Left forelimb (tissue), 1 donor: ENCODE measurements at places on chromosomes 2 and 18.

- DNase-seq = no peak
Measured at GRCh38 chr2:69271831-69272257, 115.2 kb downstream of the GFPT1 start.

- DNase-seq = no peak
Measured at GRCh38 chr2:28958689-28959088, 22.4 kb upstream of the TOGARAM2 start.

DNA sequence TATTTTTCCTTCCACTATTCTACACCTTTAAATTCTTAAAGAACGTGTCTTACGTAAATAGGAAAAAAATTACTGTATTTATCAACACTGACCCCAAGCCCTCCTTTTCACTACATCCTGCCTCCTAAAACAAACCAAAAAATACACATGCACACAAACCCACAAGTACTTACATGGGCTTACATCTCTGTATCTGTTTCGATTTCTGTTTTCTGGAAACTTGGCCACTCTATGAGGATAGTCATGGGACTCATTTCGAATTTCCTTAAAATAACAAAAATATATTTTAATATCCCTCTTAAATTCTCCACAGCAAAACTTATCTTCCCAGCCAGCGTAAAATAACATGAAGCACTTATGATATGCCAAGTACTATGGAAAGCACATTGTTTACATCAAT is 25.0 kb downstream of the PTPN2 start:
- DNase-seq = no peak

- DNase-seq = no peak
Measured at GRCh38 chr2:164609790-164610189, 11.5 kb downstream of the GRB14 start.

- no peak for DNase-seq
Measured at GRCh38 chr2:231527091-231527395, 3.2 kb downstream of the NMUR1 start.

DNA sequence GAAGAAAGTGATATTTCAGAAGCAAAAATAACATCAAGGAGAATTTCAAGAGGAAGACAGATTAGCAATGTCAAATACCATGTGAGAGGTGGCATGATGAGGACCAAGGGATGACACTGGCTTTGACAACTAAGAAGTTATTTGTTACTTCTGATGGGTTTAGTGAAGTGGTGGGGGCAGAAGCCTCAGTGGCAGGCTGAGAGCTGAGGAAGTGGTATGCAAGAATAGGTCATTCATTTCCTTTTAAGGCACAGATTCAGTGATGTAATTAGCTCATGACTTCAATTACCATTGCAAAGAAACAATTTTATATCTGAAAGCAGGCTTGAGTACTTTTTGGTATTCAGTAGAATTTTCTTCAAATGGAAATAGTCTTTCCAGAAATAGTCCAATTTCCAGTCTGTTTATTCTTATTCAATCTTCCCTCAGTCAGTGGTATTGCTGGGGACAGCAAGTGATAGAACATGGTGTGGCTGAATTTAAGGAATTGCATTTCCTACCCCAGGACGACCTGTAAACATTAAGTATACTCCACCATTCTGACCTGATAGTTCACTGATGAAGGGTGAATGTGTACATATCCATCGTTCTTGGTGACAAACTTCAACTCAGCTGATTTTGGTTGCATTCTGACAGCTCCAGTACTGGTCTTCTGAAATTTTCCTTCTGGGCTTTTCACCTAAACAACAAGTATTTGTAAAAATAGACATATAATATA is 28.2 kb downstream of the GEMIN6 start:
- DNase-seq = no peak

GRCh38 chr18:26503382-26503781 is 45.0 kb downstream of the KCTD1 start:
- DNase-seq = no peak

DNA sequence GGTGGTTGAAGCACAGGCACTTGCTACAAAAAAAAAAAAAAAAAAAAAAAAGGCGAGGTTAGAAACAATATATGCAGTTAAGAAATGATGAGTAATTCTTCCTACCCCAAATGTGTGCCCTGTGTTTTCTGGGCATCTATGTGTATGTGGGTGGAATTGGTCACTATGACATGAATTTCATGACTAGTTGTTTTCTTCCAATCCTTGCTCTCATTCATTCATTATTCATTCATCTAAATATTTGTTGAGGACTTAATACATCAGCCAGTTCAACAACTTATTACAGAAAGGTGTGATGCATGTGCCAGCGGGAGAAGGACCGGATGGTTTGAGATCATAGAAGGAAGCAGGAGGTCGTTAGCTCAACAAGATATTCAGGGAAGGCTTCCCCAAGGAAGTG is 8.3 kb upstream of the EGR4 start:
- DNase-seq = no peak

- no peak for DNase-seq
Measured at GRCh38 chr2:109265953-109266352, 136.9 kb downstream of the SH3RF3 start.

DNA sequence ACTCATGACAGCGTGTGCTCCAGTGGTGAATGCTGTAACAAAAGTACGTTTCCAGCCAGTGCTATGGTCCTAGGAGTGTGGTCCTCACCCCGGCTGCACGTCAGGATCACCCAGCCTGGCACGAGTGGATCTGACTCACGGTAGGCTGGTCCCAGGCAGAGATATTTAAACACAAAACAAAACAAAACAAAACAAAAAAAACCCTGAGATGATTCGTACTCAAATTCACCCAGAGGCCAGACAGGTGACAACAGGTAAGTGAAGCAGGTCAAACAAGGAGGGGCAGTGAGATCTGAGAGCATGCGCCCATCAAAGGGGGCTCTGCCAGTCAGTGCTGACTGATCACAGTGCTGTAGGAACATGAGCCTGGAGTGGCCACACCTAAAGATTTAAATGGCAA is 43.2 kb downstream of the C2orf76 start:
- no peak for DNase-seq

DNA sequence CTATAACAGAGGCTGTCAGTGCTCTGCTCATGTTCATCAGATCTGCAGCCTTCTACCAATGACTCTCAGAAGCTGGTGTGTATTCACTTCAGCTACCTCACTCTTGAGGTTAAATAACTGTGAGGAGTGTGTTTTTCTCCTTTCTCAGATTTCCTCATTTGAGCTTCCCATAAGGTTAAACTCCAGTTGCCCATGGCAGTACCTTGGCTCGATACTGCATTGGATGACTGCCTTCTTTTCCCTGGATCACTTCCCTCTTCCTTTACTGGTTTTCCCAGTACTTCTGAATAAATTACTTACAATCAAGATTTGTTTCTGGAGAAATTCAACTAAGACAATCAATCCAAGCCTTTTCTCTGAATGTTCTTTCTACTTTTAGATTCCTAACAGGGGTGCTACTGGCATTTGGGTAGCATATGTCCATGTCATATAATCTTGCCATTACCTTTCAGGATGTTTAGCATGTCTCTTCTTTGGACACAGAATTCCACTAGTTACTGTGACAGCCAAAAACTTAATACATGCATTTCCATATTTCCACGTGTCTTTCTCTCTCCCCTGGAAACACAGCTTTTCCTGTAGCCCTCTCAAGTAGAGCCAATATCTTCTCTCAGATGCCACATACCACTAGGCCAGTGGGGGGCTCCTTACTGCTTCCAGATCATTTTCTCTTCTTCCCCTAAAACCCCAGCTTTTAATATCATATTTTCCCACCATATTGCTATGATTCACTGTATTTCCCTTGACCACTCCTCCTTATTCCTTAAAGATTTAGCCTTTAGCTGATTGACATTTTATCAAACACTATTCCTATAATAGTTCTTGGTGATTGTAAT is 15.0 kb upstream of the SPOPL start:
- no peak for DNase-seq

GRCh38 chr18:10197097-10197496 is 257.3 kb upstream of the APCDD1 start:
- no peak for DNase-seq

GRCh38 chr2:96875498-96876268 is 5.8 kb upstream of the SEMA4C start:
- DNase-seq = no peak

GRCh38 chr2:204775766-204776165 is 230.5 kb downstream of the PARD3B start:
- DNase-seq = no peak

DNA sequence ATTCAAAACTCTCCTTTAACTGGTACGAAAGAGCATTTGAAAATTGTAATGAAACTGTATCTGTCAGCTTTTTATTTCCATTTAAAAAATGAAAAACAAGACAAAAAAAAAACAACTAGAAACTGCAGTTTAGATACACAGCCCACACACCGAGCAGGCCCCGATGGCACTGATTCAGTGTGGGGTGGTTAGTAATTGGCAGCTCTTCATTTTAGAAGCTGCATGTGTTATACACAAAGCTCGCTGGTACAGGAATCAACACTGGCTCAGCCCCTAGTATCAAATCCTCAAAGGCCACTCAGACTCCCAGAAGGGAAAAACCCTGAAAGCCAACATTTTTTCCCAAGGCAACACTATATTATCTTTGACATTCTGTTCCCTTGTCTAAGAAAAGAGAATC is 30.5 kb upstream of the RMDN2 start:
- DNase-seq = no peak

- no peak for DNase-seq
Measured at GRCh38 chr2:162556996-162557395, 213.1 kb downstream of the GCA start.

DNA sequence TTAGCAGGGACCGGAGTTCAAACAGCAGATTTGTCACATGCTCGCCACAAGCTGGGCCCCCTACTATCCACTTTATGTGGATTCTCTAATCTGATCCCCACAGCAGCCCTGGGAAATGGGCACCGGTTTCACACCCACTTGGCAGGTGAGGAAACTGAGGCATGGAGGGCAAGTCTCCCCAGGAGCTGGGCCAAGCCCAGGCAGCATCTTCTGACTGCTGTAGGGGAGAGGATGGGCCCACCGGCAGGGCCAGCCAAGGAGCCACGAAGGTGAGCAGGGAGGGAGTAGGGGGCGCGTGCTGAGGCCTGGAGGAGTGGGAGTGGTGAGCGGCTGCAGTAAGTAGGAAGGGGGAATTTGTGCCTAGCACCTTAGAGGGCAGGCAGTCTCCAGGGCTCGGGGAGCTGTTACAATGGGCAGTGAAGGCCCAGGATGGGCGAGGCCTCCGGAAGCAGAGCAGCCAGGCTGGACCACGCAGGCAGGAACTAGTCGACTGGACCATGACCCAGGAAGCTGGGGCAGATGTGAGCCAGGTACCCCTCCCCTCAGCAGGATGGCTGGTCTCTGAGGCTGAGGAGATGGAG is 37.1 kb downstream of the COA5 start:
- DNase-seq = no peak

- no peak for DNase-seq
Measured at GRCh38 chr18:9997711-9998110, 83.9 kb downstream of the VAPA start.

DNA sequence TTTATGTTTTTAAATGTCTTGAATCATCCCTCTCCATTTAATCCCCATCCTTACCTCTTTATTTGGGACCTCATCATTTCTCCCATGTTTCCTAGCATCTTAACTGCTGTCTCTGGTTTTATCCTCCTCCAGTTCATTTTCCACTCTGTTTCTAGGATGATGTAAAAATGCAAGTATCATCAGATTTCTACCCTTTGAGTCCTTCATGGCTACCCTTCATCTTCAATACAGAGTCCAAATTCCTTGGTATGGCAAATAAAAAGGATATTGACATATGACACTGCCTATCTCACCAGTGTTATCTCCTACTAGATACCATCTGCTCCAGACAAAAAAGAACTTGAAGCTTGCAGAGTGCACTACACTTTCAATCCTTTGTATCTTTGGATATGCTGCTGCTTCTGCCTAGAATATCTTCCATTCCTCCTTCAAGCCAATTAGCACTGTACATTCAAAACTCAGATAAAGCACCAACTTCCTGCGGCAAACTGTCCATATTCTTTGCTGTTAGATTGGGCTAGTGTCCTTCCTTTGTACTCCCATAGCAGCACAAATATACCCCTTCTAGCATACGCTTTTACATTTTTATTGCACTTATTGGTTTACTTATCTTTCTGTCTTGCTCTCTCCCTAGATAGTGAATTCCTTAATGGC is 24.6 kb upstream of the TLK1 start:
- no peak for DNase-seq

DNA sequence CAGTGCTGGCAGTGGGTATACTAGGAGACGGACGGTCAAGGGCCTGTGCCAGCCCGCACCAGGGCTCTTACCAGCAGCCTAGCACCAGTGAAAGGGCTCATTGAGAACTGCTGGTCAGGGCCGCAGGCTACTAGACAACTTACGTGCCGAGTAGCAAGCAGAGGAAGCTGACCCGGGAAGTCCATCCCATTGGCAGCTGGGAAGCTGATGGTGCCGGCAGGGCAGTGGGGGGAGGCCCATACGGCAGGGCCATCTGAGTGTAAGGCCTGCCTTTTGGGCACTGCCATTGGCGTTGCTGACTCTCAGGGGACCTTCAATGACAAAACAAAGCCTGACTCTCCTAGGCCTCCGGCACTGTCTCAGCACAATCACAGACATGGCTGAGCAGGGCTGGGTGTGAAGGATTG is 20.6 kb downstream of the EFR3B start:
- DNase-seq = no peak

DNA sequence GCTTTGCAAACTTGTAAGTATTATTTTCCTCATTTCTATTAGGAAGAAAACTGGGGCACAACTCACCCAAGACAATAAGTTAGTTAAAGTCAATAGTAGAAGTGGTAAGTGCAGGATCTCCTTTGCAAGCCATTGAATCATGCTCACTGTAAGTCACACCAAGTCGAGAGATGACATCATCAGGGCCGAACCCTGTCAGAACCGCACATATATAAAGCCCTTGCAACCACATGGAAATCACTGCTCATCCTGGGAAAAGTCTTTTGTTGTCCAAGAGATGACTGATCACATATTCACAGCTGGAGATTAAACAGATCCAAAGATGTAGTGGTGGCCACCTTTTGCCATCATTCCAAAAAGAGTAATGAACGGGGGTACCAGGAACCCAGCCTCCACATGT is 484.8 kb upstream of the ID2 start:
- no peak for DNase-seq

DNA sequence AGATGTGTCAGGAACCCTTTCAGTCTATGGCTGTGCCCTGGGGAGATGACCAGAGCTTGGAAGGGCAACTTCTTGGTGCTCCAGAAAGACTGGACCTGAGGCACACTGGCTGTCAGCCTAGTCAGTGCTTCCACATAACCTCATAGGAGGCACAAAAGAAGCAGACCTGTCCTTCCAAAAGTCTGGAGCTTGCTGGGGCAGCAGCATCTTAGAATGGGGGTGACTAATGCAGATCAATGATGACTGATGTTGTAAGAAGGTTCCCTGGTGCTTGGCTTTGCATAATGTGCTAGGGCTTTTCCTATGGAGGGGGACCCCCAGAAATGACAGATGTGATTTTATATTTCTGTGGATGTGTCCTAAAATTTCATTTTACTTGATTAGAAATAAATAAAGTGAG is 255.7 kb upstream of the THUMPD2 start:
- no peak for DNase-seq
